ENCODE measurements at places on chromosomes 2 and 18.

DNA sequence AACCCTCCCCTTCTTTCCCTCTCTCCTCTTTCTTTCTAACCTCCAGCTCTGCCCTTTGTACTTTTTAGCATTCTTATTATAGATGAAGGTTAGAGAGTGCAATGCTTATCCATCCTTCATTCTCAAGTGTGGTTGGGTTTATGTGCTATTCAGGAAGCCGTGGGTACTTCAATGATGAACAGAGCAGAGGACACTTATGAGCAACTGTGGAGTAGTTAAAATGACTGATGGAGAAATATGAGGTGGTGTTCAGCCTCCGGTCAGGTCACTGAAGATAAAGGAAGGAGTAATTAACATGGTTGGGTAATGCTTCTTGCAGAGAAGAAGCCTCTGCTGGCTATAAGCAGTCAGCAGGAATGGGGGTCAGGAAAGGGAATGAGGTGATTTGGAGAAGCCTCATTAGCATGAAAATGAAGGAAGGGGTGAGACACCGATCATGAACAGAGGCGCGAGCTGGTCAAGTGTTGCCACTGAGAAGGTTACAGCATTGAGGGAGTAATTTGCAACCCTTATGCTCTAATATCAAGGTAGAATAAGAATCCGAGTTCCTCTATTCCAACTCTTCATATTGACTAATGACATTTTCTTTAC lies 174.7 kb downstream of the LPIN1 start:
- DNase-seq: no peak

GRCh38 chr2:85839461-85839860 lies 49.3 kb downstream of the ST3GAL5 start:
- no peak for DNase-seq

DNA sequence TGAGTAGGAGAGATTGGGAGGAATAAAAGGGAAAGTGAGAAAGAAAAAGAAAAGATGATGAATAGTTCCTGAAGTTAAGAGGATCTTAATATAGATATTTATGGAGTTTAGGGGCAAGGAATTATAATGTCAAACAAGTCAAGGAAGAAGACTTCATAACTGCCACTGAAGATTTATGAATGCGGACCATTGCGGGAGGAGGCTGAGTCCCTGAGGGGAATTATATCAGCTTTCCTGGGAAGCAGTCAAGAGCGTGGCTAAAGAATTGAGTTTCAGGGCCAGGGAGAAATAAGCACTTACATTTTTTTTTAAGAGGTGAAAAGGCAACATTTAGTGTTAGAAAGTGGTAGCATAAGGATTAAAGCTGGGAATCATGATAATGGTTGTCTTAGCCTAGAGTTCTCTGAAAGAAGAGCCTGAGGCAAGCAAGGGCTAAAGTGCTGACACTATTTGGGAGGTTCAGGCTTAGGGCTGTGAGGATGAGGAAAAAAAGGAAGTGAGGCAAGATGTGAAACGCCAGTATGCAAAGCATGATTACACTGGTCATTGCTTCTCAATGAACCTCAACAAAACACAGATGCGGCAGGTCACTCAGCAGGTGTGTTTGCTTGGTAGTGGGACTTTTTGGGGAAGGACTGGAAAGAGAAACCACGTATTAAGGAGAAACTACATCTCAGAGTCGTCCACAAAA lies 217.1 kb downstream of the SLC4A3 start:
- no peak for DNase-seq

DNA sequence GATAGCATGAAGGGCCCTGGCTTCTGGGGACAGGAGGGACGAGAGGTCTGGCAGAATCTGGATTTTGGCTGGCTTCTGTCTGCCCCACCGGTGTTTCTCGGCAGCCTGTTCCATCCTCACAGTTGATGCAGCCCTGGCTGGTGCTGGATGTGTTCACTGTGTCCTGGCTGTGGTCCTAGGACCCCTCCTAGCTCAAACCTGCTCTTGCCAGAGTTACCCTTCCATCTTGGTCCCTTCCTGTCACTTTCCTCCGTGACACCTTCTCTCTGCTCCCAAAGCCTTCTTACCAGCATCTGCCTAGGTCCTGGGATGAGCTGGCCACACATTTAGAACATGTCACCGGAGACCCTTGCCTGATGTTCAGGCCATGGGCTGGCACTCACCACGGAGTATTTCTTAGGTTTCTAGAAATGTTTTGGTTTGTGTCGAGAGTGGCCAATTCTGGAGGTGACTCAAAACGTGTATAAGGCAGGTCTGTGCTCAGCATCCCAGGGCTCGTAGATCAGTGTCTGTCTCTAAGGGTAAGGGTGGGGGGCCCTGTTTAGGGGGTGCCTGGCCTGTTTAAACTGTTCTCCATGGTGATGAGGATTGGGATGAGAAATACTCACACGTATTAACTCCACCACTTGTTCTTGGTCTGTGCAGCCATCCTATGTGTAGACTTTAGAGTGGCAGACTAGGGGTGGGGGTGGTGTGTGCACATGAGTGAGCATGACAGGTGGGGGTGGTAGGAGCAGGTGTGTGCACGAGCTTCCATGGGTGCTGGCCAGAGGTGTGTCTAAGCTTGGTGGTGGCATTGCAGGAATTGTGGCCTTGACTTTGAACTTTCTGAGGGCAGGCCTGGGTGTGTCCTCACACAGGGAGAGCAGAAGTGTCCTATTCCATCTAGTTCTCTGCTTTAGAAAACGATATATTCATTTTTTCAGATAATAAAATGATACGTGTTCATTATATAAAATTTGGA lies 162.7 kb downstream of the DYSF start:
- no peak for DNase-seq

- no peak for DNase-seq
Observed at GRCh38 chr2:241862093-241862492, 3.4 kb upstream of the PDCD1 start.

- no peak for DNase-seq
Observed at GRCh38 chr18:48295586-48296311, 113.4 kb downstream of the ZBTB7C start.

All from activated naive CD4-positive, alpha-beta T cell treated with anti-CD3 and anti-CD28 coated beads, Interleukin-2, amount 10 ng/mL, durations not matched to agents 7 days and 5 days (primary cell).